ENCODE measurements at places on chromosomes 5 and 9.

DNA sequence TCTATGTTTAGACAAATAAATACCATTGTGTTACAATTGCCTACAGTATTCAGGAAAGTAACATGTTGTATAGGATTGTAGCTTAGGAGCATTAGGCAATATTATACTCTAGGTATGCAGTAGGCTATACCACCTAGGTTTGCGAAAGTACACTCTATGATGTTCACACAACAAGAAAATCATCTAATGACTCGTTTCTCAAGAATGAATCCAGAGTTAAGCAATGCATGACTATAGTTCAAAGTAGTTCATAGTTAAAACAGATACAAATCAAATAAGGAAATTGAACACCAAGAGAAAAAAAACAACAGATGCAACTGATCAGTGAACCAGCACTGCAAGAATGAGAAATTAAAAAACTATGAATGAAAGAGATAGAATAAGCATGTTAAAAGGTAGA is 27.6 kb upstream of the ABLIM3 start:
- H3K27ac ChIP-seq, result no peak overlapping the region
- no peaks in the 10 kb centered on the region for H3K4me1 ChIP-seq
- DNase-seq, result no peak
- H3K36me3 ChIP-seq, result no peaks in the 10 kb centered on the region
- H3K27me3 ChIP-seq, result no peaks in the 10 kb centered on the region

DNA sequence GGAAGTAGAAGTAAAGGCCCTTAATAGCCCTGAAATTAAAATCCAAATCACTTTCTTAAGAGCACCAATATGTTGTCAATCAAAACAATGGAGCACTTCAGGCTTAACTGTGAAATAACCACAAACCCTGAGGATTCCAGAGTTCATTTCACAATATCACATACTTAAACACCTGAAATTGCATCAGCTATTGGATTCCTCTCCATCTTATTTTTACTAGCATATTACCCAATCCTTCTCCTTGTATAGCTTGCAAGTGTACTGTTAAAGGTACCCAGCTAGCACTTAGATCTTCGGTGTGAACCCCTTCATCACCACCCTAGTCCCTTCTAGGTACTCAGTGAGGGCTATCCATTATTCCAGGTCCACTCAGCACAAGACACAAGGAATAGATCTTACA is 287.3 kb downstream of the EFNA5 start:
- no peak for DNase-seq
- no peak overlapping the region for H3K4me3 ChIP-seq
- H3K36me3 ChIP-seq, result no peaks in the 10 kb centered on the region
- no peak overlapping the region for H3K27ac ChIP-seq

DNA sequence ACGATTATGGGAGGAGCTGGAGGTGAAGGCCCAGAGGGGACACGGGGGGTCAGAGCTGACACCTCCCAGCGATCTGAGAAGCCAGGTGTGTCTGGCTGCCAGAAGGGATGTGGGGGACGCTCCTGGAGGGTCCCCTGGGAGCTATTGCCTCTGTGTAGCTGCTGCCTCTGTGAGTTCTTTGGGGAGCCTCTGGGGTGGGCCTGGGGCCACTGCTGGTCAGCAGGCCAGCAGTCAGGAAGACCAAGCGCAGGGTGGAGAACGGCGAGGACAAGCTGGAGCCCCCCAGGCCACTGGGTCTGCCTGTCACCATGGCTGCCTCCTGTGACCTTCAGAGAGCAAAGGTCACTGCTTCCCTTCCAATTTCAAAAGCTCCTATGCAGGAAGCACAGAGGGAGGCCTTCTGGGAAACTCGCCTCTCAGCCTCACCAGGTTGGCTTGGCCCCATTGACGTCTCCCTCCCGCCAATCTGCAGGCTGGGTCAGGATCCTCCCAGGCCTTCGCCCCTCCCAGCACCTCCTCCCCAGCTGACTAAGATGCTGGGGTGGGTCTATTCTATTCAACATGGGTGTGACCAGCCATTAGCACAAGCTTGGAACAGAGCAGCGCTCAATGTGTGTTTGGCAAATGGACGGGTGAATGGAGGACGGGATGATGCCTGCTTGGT is 126.4 kb downstream of the GAPVD1 start:
- no peak overlapping the region for H3K4me3 ChIP-seq
- no peak for DNase-seq
- no peak overlapping the region for H3K27ac ChIP-seq
- H3K27me3 ChIP-seq, result no peaks in the 10 kb centered on the region
- H3K36me3 ChIP-seq, result no peaks in the 10 kb centered on the region

DNA sequence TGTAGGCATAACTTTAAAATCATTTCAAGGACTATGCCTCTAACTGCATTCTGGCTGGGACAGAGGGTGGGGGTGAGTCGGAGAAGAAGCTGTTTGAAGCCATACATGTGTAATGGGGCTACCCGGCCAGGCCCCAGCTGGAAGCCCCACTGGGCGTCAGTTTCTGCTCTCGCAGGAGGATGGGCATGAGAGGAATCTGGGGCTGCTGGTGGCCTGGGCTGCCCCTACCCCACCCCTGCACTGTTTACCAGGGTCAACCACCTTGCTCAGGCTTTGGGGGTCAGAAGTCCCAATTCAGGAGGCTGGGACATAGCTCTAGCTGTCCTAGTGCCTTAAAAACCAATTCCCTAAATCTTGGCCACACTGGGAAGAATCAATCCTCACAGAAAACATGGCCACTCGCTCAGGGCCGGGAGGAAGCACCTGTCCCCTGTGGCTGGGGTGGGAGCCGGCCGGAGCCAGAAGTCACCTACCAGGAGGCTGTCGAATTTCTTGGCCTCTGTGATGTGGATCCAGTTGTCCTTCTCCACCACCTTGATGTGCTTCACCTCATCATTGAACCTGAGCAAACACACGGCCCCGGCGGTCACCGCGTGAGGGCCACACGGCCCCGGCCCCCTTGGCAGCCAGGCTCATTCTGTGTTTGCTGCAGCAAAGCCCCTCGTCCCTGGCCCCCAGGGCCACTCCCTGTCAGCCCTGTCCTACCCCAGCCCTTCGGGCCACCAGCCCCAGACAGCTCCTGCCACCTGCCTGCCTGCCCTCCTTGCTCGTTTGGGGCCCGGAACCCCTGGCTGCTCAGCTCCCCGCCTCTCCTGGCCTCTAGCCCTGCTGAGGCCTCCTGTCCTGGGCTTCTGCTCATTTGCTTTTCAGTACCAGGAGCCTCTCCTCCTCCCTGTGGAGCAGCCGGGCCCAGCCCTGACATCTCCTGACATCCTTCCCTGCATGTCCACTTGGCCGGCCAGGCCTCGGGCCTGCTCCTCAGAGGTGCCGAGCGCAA is 33.6 kb upstream of the SARDH start:
- H3K27me3 ChIP-seq, result no peaks in the 10 kb centered on the region
- no peaks in the 10 kb centered on the region for H3K36me3 ChIP-seq
- no peak overlapping the region for H3K27ac ChIP-seq
- H3K4me3 ChIP-seq, result no peak overlapping the region
- no peak for DNase-seq

GRCh38 chr5:80198399-80198798 is 57.4 kb downstream of the SERINC5 start:
- peak overlapping the region; percentile 58 for H3K27ac ChIP-seq
- H3K4me3 ChIP-seq, result no peak overlapping the region
- H3K27me3 ChIP-seq, result no peaks in the 10 kb centered on the region

DNA sequence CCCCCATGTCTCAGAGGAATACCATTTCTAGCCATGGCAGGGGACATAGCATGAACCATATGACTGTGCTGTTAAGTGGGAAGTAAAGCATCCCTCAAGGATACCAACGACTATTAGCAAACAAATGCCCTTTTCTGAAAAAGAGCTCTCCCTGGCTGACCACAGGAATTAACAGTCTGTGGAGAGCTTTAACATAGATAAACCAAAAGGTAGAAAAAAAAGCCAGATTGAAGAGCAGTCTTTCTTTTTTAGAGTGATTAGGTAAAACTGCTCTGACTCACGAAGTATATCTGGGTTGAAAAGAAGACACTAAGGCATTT is 532.7 kb upstream of the DMAC1 start:
- no peak overlapping the region for H3K4me3 ChIP-seq
- DNase-seq, result no peak
- H3K4me1 ChIP-seq, result no peaks in the 10 kb centered on the region
- no peak overlapping the region for H3K27ac ChIP-seq

DNA sequence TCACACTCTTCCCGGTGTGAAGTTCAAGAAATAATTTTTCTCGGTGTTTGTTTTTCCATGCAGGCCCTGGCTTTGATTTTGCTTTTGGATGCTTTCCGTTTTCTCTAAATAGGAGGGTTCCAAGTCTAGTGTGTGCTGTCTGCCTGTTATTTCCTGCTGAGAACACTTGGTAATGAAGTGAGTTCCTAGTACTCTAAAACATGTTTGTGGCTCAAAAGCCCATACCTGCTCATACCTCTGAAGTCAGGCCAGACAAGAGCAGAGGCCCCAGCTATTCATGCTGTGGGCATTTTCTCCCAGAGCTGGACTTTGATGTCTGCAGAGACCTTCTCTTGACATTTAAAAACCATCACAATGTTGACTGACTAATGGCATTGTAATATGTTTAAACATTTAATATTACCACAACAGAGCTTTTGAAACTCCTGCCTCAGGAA is 211.2 kb downstream of the GOLPH3 start:
- no peak for DNase-seq
- no peaks in the 10 kb centered on the region for H3K4me1 ChIP-seq
- no peak overlapping the region for H3K27ac ChIP-seq
- no peak overlapping the region for H3K4me3 ChIP-seq

GRCh38 chr9:37549527-37549926 is 26.7 kb downstream of the FBXO10 start:
- H3K27me3 ChIP-seq, result no peaks in the 10 kb centered on the region
- no peak for DNase-seq
- H3K4me1 ChIP-seq, result no peaks in the 10 kb centered on the region

GRCh38 chr5:178426326-178427130 is 163.7 kb downstream of the COL23A1 start:
- no peaks in the 10 kb centered on the region for H3K4me1 ChIP-seq
- no peaks in the 10 kb centered on the region for H3K36me3 ChIP-seq
- no peak overlapping the region for H3K27ac ChIP-seq
- no peaks in the 10 kb centered on the region for H3K27me3 ChIP-seq
- DNase-seq, result no peak

- no peaks in the 10 kb centered on the region for H3K27me3 ChIP-seq
- no peaks in the 10 kb centered on the region for H3K4me1 ChIP-seq
- DNase-seq, result no peak
- no peaks in the 10 kb centered on the region for H3K36me3 ChIP-seq
- no peak overlapping the region for H3K27ac ChIP-seq
These were observed 548.0 kb downstream of the CSNK1G3 start for GRCh38 chr5:124060011-124060410.

DNA sequence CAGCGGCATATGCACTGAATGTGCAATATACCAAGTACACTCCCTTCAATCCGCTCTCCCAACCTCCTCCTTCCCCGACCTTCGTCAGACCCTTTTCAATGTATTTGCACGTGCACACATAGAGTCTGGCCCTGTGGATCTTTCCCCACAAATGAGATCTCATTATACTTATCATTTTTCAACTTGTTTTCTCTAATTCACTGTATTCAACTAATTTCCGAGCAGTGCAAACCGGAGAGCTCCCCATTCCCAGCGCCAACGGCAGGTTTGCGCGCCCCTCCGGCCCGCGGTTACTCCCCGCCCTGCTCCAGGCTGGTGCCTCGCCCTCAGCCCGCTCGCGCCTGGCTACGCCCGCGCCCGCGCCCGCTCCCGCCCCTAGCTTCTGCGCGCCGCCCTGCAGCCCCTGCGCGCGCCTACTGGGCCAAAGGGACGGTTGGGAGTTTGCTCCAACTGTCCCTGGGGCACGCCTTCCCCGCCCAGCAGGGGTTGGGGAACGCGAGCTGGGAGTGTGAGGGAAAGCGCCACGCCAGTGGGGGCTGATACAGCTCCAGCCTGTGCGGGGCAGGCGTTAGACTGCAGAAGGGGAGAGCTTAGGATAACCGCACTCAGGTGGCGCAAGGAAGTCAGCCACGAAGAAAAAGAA is 3.3 kb upstream of the CDC20B start:
- H3K4me3 ChIP-seq, result no peak overlapping the region
- peak; percentile 53 for DNase-seq
- peaks cover 42% of the 10 kb centered on the region for H3K27me3 ChIP-seq
- H3K36me3 ChIP-seq, result no peaks in the 10 kb centered on the region

GRCh38 chr5:53023969-53024368 is 34.8 kb downstream of the ITGA2 start:
- H3K4me3 ChIP-seq, result no peak overlapping the region
- no peak overlapping the region for H3K27ac ChIP-seq
- no peaks in the 10 kb centered on the region for H3K27me3 ChIP-seq
- H3K4me1 ChIP-seq, result no peaks in the 10 kb centered on the region
